ENCODE measurements at places on chromosomes 12 and 14.

- peak; percentile 88 for DNase-seq
These were observed 56.4 kb downstream of the PITPNM2 start for GRCh38 chr12:123094349-123095077.

GRCh38 chr12:68292151-68292943 is 38.9 kb upstream of the IL22 start:
- DNase-seq, result no peak

GRCh38 chr14:64515053-64515452 is 10.5 kb downstream of the ZBTB1 start:
- DNase-seq, result no peak

- peak; percentile 28 for DNase-seq
These were observed 100.9 kb upstream of the CCDC91 start for GRCh38 chr12:28089338-28089737.

- peak; percentile 11 for DNase-seq
These were observed 77.5 kb downstream of the LRRC9 start for GRCh38 chr14:59997449-59997848.

- peak; percentile 68 for DNase-seq
These were observed 25.5 kb downstream of the SLC25A3 start for GRCh38 chr12:98618952-98619351.

GRCh38 chr14:77498984-77499527 is 440 bp upstream of the ISM2 start:
- DNase-seq, result no peak

GRCh38 chr12:117441751-117442150 is 80.3 kb upstream of the NOS1 start:
- no peak for DNase-seq

- DNase-seq, result peak; percentile 40
These were observed 43.1 kb upstream of the MMP17 start for GRCh38 chr12:131784909-131785762.

DNA sequence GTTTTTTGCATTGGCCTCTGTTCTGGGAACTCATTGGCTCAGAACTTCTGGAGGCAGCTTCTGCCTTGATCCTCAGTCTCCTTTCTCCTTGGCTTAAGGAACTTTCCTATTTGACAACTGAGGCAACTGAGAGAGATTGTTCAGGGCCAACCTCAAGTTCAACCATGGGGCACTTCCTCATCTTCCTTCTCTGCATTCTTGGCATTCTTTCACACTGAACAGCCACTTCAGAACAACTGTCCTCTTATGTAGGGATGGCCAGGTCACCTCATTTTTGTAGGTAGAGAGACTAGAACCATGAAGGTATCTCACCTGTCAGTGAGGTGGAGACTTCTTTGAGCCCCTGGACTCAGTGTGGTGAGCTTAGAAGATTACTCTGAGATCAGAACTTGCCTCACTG is 63.0 kb upstream of the NRXN3 start:
- DNase-seq, result no peak

DNA sequence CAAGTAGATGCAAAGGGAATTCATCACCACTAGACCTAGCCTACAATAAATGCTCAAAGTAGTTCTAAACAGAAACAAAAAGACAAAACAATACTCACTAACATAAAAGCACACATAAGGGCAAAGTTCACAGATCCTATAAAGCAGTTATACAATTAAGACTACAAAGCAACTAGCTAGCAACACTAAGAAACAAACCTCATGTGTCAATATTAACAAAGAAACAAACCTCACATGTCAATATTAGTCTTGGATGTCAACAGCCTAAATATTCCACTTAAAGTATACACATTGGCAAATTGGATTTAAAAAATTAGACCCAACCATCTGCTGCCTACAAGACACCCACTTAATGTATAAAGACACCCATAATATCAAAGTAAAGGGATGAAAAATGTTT is 152.7 kb downstream of the KCNK10 start:
- no peak for DNase-seq

- DNase-seq, result peak; percentile 93
These were observed at the start of gene ZDHHC17 for GRCh38 chr12:76763746-76764675. Gene ZDHHC17, plus strand, starts transcription at chr12:76764115. Its CDS starts 122 bp downstream, at chr12:76764237.

DNA sequence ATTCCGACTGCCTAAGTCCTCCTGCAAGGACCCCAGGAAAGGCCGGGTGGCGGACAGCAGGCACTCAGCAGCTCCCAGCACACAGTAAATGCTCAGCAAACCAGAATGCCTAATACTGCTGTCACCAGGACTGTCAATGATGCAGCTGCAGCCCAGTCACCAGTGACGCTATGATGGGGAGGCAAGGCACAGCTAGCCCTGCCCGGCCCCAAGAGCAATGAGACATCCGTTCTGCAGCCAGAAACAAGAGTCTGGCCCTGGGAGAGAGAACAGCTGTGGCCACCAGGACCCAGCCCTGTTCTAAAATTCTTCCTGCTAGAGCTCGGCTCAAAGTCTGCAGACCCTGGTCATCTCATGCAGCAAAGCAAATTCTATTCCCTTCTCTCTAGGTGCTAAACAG is 69.8 kb downstream of the NCOR2 start:
- peak; percentile 95 for DNase-seq

DNA sequence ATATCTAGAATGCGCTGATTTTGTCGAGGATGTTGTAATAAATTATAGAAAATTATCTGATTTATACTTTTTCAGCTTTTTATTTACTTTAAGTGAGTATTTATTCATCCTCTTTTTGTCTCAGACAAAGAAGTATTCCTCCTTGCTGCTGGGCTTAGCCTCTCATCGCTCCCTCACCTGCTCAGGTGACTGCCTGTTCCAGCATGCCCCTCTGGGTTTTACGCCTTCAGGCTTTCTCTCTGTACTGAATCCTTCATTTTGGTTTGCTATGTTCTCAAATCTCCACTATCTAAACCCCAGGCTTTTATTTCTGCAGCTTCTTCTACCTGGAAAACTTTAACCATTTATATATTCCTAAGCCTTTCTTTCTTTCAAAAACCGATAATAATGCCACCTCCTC is 1650.9 kb upstream of the SEL1L start:
- DNase-seq, result no peak

GRCh38 chr12:256225-256624 is 6.4 kb downstream of the SLC6A13 start:
- no peak for DNase-seq

DNA sequence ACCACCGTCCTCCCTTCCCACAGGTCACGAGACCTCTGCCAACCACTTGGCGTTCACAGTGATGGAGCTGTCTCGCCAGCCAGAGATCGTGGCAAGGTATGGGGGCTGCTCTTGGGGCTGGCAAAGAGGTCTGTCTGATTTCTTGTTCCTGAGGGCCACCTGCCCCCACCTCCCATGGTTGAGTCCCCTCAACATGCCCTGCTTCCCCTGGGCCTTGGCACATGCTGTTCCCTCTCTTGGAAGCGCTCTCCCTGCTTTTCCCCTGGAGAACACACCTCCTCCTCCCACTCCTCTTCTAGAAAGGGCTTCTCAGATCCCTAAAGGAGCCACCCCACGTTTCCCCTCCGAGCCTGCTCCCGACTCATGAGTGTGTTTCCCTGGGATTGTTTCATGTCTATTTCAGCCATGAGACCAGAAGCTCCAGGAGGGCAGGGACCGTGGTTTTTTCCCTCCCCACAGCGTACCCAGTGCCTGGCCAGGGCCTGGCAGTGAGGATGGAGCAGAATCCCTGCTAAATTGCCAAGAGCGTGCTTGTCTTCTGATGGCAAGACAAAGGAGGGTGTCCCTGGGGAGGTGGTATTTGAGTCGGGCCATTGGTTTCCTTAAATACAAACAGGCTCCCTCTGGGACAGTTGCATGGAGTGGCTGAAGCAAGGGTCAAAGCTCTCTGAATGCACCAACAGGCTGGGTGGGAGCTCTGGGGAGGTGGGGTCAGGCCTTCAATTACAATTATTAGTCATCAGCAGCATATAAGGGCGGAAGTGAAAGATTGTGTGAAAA is 34.1 kb downstream of the CYP46A1 start:
- no peak for DNase-seq

GRCh38 chr12:29644536-29645162 is 139.1 kb downstream of the TMTC1 start:
- no peak for DNase-seq

GRCh38 chr14:36996857-36997590 is 175.4 kb downstream of the SLC25A21 start:
- no peak for DNase-seq

- DNase-seq, result no peak
These were observed 501.8 kb downstream of the ETNK1 start for GRCh38 chr12:23126794-23127193.

GRCh38 chr14:36099619-36100018 is 76.9 kb downstream of the PTCSC3 start:
- DNase-seq, result no peak

GRCh38 chr12:26252946-26253345 is 57.6 kb downstream of the SSPN start:
- DNase-seq, result no peak

- no peak for DNase-seq
These were observed 19.1 kb upstream of the VASH1 start for GRCh38 chr14:76742185-76742584.

DNA sequence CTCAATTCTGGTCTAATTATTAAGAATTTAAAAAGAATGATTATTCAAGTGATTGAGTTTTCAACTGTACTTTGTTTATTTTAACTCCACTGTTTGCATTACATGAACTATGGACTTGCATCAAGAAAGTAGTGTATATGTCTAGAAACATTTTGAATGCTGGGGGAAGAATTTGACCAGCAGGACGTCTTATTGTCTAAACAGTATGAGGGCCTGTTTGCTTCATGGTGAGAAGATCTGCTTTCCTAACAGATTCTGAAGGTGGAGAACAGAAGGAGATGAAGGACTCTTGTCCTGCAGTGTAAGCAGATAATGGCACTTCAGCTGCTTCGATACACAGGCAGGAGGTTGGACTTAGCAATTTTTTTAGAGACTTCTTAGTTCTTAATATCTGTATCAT is 176.0 kb downstream of the DACT1 start:
- DNase-seq, result no peak

- DNase-seq, result peak; percentile 94
These were observed 61.7 kb upstream of the RFLNA start for GRCh38 chr12:124233041-124233796.

- no peak for DNase-seq
These were observed 13.4 kb upstream of the SLC38A4 start for GRCh38 chr12:46839232-46839631.

GRCh38 chr12:86727160-86727559 is 471.0 kb upstream of the MGAT4C start:
- peak; percentile 53 for DNase-seq

GRCh38 chr14:31920989-31921650 is 156.0 kb upstream of the ARHGAP5 start:
- no peak for DNase-seq

DNA sequence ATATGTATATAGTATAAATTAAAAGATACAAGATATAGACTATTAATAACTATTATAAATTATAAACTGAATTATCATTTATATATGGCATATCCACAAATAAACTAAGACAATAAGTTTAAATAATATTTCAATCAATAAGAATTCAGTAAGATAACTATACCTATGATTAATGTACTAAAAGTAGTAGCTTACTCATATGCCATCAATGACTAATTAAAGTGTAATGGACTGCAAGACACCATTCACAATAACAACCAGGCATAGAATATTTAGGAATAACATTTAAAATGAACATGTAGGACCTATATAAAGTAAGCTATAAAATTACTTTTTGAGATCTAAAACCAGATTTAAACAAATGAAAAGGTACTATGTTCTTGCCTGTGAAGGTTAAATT is 18.8 kb downstream of the KCNC2 start:
- DNase-seq, result no peak
